Stimulated activated CD4-positive, alpha-beta T cell treated with anti-CD3 and anti-CD28 coated beads, Interleukin-4, amount 100 ng/mL, for 4 hours (primary cell): ENCODE measurements at places on chromosomes 3 and 15.

- DNase-seq = no peak
These were observed 41.3 kb upstream of the LYZL4 start for GRCh38 chr3:42451546-42452230.

- DNase-seq = no peak
These were observed 20.2 kb downstream of the CCR1 start for GRCh38 chr3:46187876-46188275.

- no peak for DNase-seq
These were observed 94.1 kb upstream of the FGF7 start for GRCh38 chr15:49328941-49329340.

- DNase-seq = no peak
These were observed 22.0 kb upstream of the ZCWPW2 start for GRCh38 chr3:28326458-28326926.

- no peak for DNase-seq
These were observed 17.9 kb upstream of the ANKRD28 start for GRCh38 chr3:15815696-15816095.

DNA sequence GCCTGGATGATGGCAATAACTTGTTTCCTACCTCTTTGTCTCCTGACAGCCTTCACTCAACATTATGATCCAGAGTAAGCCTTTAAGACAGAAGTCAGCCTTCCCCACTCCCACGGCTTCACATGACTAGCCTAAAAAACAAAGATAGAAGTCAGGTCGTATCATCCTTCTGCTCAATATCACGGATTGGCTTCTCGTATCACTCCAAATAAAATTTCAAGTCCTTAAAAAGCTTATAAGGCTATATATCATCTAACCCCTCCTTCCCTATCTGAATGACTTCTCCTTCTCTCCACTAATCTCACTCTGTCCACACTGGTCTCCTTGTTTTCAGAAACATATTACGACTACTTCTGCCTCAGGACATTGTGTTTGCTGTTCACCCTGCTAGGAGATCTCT lies 47.7 kb upstream of the AP4E1 start:
- no peak for DNase-seq

GRCh38 chr3:180325958-180326357 lies 276.0 kb upstream of the TTC14 start:
- no peak for DNase-seq

DNA sequence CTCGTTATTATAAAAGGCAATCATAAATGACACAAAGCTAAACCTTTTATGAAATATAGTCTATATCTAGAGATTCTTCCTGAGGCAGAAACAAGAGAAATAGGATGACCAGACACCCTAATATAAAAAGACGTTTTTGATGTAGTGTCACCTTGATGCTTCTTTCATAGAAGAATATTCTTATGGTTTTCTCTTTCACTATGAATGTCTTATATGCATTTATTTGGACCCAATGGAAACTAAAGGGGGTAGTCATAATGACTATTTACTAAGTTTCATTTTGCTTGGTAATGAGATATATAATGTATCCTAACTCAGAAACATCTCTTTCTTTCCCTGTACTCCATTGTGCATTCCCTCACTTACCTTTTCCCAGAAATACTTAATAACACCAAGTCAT lies 393.9 kb downstream of the RAP2B start:
- no peak for DNase-seq

DNA sequence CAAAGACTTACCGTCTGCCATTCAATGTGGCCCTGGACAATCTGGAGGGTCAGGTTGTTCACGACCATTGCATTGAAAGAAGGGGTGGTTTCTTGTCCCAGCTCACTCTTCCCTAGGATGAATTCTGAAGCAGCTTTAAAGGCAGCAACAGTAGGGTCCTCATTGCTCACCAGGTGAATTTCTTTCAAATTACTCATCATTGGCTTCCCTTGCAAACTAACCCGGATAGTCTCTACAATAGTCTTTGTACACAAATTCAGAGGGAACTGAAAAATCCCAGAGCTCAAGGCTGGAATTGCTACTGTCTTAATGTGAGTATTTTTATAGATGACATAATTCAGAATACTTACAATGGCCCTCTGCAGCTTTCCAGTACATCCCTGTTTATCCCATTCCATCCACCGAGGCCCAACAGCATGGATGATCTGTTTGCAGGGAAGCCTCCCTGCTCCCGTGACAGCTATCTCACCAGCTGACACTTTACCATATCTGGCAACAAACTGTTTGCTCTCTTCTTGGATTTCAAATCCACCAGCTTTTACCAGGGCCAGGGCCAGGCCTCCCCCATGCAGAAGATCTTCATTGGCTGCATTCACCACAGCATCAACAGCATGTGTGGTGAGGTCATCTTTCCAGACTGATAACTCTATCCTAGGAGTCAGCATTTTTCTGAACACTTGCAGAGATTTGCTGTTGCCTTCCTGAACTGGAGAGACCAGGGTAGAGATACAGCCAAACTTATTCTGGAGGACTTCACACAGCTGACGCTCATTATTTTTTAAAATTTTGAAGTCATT lies 8.6 kb downstream of the PARP9 start:
- no peak for DNase-seq

DNA sequence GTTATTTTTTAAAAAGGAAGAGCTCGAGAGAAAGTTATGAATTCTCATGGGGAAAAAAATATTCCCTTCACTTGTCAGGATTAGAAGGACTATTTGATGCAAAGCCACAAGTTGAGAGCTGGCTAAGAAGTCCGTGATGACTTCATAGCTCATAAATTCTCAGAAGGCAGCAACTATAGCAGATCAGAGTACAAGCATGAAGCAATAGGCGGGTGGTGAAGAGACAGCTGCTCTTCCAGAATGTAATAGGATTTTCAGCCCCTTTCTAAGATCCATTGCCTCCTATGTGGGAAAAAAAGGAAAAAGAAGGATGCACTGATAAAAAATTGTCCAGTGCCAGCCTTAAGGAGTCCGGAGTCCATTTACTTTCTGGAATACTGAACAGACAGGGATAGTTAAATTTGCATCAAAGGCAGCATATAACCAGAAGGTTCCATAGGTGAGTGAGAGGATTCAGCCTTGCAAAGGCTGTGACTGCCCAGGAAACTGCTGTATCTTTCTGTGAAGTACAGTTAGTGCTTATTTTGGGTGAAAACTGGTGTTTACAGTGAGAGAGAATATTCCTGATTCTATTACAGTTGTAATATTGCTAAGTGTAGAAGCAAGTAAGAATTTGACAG lies 929.5 kb upstream of the ALCAM start:
- DNase-seq = no peak

DNA sequence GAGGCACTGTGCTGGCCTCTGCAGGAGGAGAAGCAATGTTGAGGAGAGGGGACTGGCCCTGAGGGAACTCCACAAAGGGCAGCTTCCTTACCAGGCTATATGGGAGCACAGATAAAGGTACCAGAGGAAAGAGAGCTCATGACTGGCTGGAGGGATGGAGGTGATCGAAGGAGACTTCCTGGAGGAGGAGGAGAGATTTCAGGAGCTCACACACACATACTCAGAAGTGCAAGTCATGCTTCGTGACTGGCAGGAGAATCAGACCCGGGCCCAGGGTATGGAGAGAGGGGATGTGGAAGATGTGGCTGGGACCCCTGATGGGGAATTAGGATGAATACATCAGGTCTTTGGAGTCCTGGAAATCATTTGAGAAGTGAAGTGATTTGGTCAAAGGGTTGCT lies 85.4 kb downstream of the ABHD5 start:
- no peak for DNase-seq

DNA sequence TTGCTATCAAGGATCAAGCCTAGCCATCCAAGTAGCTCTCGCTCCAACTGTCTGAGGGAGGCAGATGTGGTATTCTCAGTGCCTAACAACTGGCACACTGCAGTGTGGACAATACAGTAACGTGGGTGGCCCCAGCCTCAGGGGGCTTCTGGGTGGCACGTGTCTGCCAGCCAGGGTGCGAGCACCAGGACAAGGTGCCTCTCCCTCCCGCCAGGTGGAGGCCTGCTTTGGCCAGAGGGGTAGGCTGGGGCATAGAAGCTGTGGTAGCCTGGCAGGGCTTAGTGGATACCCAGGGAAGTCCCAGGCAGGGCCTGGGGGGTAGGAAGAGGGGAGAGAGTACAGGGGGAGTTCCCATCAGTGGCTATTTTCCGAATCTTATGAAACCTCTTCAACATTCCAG lies 234.0 kb downstream of the PLCL2 start:
- DNase-seq = no peak

DNA sequence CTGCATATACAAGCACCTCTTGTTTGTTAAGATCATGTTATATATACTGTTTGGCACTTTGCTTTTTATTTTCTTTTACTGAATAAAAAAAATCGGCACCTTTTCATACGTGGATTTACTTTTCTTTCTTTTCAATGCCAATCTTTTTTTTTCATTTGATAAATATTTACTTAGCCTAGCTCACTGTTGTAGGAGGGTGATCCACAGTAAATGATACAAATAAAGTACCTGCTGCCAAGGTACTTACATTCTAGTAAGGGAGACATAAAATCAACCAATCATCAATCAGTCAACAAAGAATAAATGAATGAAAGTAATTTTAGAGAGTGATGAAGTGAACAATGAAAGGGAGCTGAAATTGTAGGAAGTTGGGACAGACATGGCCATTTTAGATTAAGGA lies 18.3 kb downstream of the GNB5 start:
- no peak for DNase-seq

DNA sequence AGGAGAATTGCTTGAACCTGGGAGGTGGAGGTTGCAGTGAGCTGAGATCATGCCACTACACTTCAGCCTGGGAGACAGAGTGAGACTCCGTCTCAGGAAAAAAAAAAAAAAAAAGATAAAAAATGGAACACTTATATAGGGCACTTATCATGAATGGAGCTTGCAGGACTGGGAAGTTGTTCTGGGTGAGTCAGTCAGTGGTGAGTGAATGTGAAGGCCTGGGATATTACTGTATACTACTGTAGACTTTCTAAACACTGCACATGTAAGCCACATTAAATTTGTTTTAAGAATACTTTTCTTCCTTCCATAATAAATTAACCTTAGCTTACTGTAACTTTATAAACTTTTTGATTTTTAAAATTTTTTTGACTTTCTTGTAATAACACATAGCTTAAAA lies 59.8 kb downstream of the SFMBT1 start:
- DNase-seq = no peak

DNA sequence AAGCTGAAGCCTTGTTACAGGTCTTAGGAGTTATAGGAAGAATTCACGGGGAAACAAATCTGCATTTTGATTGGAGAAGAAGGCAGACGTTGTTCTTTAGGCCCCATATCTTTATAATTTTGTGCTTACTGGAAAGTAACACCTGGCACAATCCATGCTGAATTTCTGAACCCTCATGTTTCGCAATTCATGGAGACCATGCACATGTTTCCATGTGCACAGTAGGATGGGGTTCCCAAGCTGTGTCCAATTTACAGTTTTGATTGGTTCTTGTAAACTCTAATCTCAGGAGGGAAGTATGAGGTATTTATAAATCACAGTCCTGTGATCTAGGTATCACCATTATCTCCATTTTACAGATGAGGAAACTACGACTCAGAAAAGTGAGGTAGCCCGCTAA lies 7.8 kb upstream of the SCAANT1 start:
- no peak for DNase-seq
